Left lobe of liver (tissue), 2 donors: ENCODE measurements at places on chromosomes 1 and 21. TPM values are rescaled to one million over a fixed set of nuclear protein-coding genes. Genes with fewer than 3 reads are reported as not detected.

DNA sequence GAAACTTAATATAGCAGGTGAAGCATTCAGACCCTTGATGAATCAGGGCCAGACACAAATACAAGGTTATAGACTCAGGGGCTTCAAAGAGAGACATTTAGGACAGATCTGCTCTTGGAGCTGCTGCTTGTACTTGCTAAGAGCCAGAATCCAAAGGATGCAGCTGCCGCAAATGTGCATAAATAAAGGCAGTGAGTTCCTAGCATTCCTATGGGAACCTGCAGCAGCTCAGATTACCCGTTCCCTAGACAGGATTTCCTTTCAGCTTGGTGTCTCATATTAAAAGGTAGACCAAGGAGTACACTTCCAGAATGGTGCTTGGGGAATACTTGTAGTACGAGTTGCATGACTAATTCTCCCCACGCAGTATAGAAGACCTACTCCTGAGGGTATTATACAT lies 9.7 kb upstream of the LRRC53 start:
- no peak for DNase-seq

GRCh38 chr21:38958323-38958705 lies 152.6 kb downstream of the ETS2 start:
- no peak for DNase-seq

- no peak for DNase-seq
Measured at GRCh38 chr1:199447906-199448305, 579.6 kb upstream of the NR5A2 start.

- DNase-seq: no peak
Measured at GRCh38 chr1:14706631-14707030, 108.1 kb downstream of the KAZN start.

DNA sequence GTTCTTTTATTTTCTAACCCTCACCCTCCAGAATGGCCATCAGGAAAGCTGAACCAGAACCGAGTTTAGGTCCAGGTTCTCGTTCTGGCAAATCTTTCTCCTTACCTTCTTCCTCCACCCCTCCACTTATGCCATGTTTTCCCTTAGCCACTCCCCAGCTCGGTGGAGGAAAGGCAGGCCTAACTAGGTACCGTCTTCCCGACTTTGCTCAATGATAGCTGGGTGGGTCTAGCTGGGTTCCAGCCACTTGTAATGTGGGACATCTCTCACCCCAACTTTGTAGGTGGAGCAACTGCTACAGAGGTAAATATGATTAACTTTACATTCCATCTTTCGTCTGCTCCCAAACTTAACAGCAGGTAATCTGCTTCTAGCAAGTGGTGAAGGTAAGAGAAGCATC lies 646 bp downstream of the BNIPL start:
- no peak for DNase-seq

- DNase-seq: no peak
Measured at GRCh38 chr1:90729504-90730242, 12.6 kb upstream of the BARHL2 start.

- DNase-seq: no peak
Measured at GRCh38 chr1:223207293-223208066, 64.4 kb upstream of the TLR5 start.

- no peak for DNase-seq
Measured at GRCh38 chr1:157844089-157844830, 2.7 kb upstream of the CD5L start.

- no peak for DNase-seq
Measured at GRCh38 chr1:161174911-161175310, 2.4 kb downstream of the B4GALT3 start.

- no peak for DNase-seq
Measured at GRCh38 chr1:235898126-235898525, 31.4 kb upstream of the LYST start.

GRCh38 chr1:27137544-27138075 lies 17.3 kb downstream of the SLC9A1 start:
- DNase-seq: no peak

DNA sequence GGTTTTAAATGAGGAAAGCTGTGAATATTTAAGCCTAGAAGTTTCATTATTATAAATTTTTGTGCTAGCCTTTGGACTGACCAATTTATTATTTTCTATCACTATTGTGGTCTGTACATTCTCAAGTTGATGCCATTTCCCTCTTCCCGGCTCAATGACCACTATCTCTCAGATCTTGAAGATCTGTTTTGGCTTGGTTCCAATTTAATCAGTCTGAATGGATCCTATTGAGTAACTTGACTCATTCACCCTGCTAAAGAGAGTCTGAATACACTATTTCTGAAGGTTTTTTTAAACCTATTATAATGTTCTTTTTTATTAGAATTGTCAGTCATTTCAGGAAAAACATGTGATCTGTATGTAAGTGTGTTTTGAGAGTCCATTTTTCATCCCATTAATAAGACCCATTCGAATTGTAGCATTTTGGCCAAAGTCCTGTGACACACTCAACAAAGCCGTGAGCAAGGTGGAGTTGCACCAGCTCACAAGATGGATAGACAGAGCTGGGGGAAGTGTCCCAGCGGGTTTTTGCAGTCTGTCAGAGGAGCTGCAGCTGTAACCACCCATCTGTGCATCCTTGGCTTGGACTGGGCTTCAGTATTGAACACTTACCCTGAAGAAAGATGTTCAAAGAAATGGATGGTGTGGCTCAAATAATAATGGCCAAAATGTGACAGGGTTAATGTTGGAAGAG lies 145.6 kb downstream of the NFIA start:
- no peak for DNase-seq

DNA sequence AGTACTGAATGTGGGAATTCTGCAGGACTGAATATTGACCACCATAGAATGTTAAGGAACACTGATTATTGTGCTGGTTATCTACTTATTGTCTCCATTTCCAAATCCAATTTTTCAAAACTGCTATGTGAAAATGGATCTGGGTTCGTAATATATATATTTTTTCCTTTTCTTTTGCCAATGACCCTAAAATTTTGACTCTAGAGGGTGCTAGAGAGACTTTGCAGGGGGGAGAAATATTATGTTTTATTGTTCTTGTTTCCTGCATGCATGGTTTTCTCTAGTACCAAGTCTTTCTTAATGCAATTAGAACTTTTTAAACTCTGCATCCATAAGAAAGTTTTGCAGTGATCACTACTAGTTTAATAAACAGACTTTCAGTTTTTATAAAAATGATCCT lies 1256.9 kb downstream of the BRINP3 start:
- DNase-seq: no peak

Gene PAQR6
- 3.3 TPM for total RNA-seq

Gene XCL2
- total RNA-seq: not detected

Gene RLF
- 4.8 TPM for total RNA-seq

Gene FCER1G
- 13.4 TPM for total RNA-seq

Gene TGFB2
- 0.20 TPM for total RNA-seq

Gene ACKR1
- total RNA-seq: 0.43 TPM

Gene GPA33
- total RNA-seq: 0.20 TPM

Gene LBR
- total RNA-seq: 22.1 TPM

Gene BACH1
- 27.0 TPM for total RNA-seq

Gene LENEP
- not detected for total RNA-seq
